ENCODE measurements at places on chromosomes 3 and 15. TPM values are rescaled to one million over a fixed set of nuclear protein-coding genes. Genes with fewer than 3 reads are reported as not detected.

GRCh38 chr15:34019369-34019990 lies 19.5 kb downstream of the AVEN start:
- DNase-seq, result no peak

DNA sequence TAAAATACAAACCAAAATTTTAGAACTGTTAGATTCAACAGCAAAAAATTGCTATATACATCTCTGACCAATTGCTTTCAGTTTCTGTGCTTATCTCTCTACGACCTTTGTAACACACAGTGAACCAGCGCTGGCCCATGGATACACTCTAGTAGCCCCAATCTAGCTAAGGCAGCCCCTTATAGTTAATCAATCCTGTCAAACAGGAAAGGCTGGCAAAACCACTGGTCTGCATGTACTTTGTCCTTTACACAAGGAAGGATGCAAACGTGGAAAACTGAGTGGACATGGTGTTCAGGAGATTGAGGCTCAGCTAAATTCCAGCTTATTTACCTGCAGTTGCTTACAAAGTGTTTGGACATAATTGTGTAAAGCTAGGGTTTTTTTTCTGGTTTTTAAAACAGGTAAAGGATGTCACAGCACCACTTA lies 25.9 kb downstream of the ADGRG7 start:
- no peak for DNase-seq

GRCh38 chr15:93261845-93262244 lies 172.8 kb upstream of the RGMA start:
- DNase-seq, result no peak

DNA sequence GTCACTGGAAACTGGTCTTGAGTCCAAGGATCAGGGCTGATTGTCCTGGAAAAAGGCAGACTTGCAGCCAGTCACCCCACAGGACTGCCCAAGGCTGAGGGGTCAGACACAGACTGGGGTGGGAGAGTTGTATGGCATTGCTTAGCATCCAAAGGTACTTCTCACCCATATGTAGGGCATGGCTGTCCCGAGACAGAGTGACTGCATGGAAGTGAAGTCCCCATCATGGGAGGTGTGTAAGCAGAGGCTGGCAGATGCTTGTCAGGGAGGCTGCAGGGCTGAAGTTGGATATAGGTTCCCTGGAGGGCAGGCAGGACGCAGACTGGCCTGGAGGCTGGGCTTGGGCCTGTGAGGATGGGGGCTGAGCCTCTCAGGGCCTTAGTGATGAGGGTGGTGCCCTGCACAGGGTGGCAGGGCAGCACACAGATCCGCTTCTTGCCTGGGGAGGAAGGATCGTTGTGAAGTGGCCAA lies 31.1 kb downstream of the PSTPIP1 start:
- DNase-seq, result no peak

- DNase-seq, result no peak
These were observed 27.1 kb upstream of the TPRG1 start for GRCh38 chr3:189144645-189145044.

DNA sequence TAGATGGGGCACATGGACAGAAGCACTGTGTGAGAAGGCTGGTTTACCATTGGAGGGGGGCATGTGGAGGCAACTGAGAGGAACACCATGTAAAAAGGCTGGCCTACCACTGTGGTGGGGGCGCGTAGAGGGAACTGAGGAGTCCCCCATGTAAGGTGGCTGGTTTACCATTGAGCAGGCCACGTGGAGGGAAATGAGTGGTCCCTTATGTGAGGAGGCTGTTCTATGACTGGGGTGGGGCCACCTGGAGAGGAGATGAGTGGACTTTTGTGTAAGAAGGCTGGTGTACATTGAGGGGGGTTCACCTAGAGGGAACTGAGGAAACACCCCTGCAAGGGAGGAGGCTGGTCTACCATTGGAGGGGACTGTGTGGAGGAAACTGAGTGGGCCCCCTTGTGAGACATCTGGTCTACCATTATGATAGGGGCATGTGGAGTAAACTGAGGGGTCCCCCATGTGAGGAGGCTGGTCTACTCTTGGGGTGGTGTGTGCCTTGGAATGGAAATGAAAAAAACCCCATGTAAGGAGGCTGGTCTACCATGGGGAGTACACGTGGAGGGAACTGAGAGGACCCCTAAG lies 156.9 kb downstream of the FBLN2 start:
- DNase-seq, result no peak

GRCh38 chr15:38551720-38552648 lies 12.6 kb downstream of the RASGRP1 start:
- no peak for DNase-seq

GRCh38 chr3:43629257-43629656 lies 7.4 kb upstream of the ANO10 start:
- no peak for DNase-seq

The SH2D7 gene
- not detected for polyA plus RNA-seq

GRCh38 chr3:117603097-117603496 lies 893.5 kb downstream of the TUSC7 start:
- DNase-seq, result no peak

The PLCH1 gene
- polyA plus RNA-seq, result not detected

DNA sequence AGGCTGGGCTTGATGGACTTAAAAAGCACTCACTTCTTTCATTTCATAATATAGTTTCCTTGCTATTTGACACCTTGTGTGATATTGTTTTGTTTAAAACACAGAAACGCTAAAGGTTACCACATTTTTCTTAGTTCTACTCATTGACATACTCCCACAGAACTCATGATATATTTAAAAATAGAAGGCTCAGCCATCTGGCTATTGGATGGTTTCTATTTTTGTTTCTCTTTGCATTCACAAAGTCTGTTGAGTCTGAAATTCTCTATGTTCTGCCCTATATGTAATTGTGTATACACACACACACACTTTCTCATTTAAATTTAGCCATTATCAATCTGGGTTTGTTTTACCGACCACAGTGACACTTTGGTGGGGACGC lies 128.2 kb downstream of the SOX2 start:
- DNase-seq, result no peak

DNA sequence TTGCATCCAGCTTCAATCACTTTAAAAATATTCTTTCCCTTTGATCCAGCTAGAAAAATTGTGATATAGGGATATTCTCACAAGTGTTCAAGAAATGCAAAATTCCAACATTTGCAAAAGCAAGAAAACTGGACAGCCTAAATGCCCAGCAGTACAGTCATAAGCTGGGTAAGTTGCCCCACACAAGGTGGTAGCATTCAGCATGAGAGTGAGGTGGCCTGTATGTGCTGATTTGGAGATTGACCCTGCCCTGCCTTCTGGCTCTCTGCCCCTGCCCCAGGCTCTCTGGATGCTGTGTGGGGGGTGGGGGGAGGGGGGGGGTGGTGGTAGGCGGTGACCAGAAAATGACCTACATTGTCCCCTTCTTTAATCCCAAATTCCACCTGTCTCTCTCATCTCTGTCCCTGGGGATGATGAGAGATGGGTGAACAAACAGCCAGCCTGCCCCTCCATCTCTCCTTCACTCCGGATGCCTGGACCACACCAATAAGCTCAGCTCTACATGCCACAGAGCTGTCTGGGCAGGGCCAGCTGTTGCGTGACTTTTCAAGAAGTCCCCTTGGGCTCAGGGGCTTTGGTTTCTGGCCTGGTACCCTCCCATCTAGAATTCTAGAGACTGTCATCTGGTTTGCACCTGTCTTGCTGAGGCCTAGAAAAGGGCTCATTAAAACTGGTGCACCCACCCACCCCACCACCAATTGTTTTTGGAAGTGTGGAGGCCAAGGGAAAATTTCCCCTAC lies 42.2 kb downstream of the SLC28A1 start:
- DNase-seq, result no peak

GRCh38 chr3:17967111-17967510 lies 224.7 kb upstream of the TBC1D5 start:
- DNase-seq, result no peak

GRCh38 chr3:80355144-80355543 lies 587.3 kb upstream of the ROBO1 start:
- no peak for DNase-seq

The QRICH1 gene
- polyA plus RNA-seq, result 15.3 TPM

The BHLHE40 gene
- polyA plus RNA-seq, result 2.6 TPM

GRCh38 chr3:86865506-86865905 lies 125.4 kb downstream of the VGLL3 start:
- DNase-seq, result no peak

GRCh38 chr15:44034334-44034733 lies 160.7 kb downstream of the FRMD5 start:
- no peak for DNase-seq

GRCh38 chr15:36579792-36580431 lies 486 bp downstream of the CDIN1 start:
- DNase-seq, result no peak

The CHAC1 gene
- not detected for polyA plus RNA-seq

The DAPK2 gene
- 1.0 TPM for polyA plus RNA-seq

The GATA2 gene
- not detected for polyA plus RNA-seq

The CDHR4 gene
- polyA plus RNA-seq, result not detected

- no peak for DNase-seq
These were observed 29.8 kb downstream of the VIPR1 start for GRCh38 chr3:42532229-42532628.

- no peak for DNase-seq
These were observed 491.8 kb downstream of the MECOM start for GRCh38 chr3:169171739-169172138.

- DNase-seq, result no peak
These were observed 98.4 kb downstream of the IQSEC1 start for GRCh38 chr3:12974819-12975218.

The CYP1A1 gene
- not detected for polyA plus RNA-seq

DNA sequence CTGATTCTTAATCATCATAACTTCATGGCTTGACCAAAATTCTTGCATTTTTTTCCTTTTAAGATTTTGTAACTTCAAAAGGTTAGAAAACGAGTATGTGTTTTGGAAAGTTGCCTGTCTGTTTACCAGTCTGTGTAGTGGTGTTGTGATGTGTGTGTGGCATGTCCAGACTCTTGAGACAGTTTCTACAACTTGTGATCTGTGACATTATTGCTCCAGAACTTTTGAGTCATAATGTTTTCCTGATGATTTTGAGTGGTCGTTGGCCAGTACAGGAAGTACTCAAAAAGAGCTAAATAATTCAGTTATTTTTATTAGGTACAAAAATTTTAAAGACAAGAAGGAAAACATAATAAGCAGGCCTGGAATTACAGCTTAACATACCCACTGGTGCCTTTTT lies 229.0 kb upstream of the C2CD4B start:
- DNase-seq, result no peak

DNA sequence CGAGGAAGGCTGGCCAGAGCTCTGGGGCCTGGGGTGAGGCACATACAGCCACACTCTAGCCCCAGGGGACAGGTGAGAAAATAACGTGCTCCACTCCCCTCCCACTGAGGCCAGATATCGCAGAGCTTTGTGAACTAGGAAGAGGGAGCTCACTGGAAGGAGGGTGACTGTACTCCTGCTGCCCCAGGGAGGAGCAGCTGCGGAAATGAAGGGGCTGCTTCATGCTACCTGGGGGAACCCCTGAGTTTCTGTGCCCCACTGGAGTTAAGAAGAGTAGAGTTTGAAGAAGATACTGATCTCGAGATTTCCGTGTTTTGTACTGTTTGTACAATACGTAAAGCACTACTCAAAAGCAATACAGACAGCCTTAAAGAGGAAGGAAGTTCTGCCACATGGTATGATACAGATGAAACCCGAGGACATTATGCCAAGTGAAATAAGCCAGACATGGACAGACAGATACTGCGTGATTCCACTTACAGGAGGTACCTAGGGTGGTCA lies 44.6 kb downstream of the CMTM6 start:
- DNase-seq, result peak; percentile 81

GRCh38 chr3:164155400-164155799 lies 922.9 kb downstream of the SI start:
- no peak for DNase-seq

DNA sequence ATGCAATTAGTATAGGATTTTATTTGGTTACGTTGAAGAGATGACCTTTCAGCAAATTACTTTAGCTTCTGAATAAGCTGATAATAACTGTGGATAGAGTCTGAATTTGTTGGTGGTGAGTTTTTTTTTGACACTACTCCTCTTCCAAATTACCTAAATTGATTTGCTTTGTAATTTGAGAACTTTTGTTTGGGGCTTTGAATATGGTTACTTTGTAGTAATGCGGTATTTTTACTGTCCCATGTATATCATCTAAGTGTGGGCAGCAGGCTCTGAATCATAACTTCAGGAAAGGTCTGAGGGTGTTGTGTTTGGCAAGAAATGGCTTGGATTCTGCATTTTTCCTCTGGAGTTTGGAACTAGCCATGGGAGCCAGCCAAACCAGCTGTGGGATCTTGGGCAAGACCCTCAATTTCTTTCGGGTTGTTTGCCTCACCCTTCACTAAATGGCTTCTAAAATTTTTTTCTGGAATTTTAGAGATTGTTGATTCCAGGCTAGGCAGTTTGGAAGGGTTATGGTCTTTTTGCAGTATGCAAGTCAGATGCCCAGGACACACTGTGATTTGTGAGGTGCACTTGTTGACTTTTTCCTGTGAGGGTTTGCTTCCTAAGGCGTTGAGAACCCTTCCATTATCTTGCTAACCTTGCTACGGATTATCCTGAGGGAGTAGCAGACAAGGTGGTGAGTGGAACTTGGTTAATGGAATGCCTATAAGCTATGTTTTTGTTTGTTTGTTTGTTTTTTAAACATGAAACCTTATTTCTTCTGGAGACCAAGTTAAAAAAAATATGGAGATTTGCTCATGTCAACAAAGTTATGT lies 10.4 kb downstream of the PTPRG start:
- DNase-seq, result no peak

- DNase-seq, result no peak
These were observed 31.4 kb downstream of the HRH1 start for GRCh38 chr3:11185564-11186317.

The TEX55 gene
- not detected for polyA plus RNA-seq

The MNS1 gene
- 0.98 TPM for polyA plus RNA-seq

The FAM227B gene
- 15.8 TPM for polyA plus RNA-seq

GRCh38 chr15:74517096-74517495 lies 23.9 kb upstream of the ARID3B start:
- no peak for DNase-seq

- no peak for DNase-seq
These were observed 19.2 kb downstream of the RARRES1 start for GRCh38 chr3:158713094-158713499.

The CASR gene
- not detected for polyA plus RNA-seq

The ZNF662 gene
- polyA plus RNA-seq, result not detected

The RRP9 gene
- polyA plus RNA-seq, result 21.3 TPM

The SEMA3G gene
- not detected for polyA plus RNA-seq

GRCh38 chr3:172040981-172041963 lies 1.9 kb downstream of the FNDC3B start:
- DNase-seq, result no peak

- DNase-seq, result no peak
These were observed 10.7 kb downstream of the SYNM start for GRCh38 chr15:99115300-99116215.

- DNase-seq, result peak; percentile 14
These were observed 1.1 kb downstream of the TFG start for GRCh38 chr3:100710261-100710968.

Data from naive B cell (primary cell).